ENCODE measurements at places on chromosomes 7 and 10.

- DNase-seq, result no peak
Measured at GRCh38 chr7:29207162-29207801, 12.7 kb downstream of the CHN2 start.

GRCh38 chr7:44615149-44615611 is 8.8 kb downstream of the OGDH start:
- no peak for DNase-seq

- no peak for DNase-seq
Measured at GRCh38 chr10:19815731-19816410, 361 bp upstream of the PLXDC2 start.

DNA sequence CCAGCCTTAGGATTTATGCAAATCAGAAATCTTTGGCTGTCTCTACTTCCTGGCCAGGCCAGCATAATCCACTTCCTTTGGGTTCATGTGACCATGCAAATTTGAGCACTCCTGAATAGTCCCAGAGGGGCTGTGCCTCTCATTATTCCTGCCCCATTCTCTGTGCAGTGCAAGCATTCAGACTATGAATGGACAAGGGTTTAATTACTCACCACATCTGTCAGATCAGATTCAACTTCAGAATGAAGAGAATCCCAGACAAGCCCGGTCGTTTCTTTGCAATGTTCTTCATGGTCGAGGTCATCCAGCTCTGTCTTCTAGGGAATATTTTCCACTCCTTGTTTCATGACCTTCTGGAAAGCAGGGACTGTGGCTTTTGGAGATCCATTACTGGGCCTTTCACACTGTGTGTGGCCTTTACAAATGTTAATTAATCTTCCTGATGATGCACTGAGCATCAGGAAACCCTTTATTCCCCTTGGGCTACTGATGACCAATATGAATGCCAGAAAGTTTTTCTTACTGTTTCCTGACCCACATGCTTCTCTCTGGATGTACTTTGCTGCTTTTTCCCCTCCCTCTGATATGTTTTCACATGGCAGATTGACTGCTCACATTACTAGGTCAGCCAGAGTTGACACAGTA is 217.6 kb upstream of the TCF7L2 start:
- no peak for DNase-seq

DNA sequence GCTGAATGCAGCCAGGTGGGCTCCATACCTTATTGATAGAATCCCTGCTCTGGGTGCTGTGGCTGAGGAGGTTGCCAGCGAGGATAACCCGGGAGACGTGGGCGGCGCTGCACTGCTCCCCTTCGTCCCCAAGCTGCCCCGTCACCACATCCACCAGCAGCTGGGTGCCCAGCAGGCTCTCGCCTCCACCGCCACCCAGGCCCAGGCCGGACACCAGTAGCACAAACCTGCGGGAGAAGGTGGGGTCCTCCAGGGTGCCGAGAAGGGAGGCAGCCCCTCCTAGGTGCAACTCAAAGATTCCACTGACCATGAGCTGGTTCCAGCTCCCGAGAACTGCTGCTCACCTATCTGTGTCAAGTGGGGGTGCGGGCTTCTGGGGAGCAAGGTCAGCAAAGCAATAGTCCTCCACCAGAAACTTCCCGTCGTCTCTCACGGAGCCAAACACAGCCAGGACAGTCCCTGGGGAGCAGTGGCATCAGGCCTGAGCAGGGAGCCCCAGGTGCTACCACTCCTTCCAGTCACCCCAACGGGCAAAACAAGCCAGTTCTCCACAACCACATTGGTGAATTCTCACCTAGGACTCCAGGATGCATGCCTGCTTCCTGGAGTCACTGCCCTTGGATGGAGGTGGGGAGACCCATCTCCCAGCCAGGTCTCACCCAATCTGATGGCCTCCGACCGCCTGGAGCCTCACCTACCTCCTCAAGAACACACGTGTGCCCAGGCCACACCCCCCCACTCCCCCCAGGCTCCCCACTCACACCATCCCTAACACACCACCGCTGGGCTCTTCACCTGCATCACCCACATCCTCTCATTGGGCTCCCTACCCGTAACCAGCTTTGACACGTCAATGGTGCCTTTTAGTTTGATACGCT is 6.3 kb downstream of the POLD2 start:
- no peak for DNase-seq
